HTR-8/SVneo (cell line): ENCODE measurements at places on chromosomes 3 and 15.

- DNase-seq = peak; percentile 63
Measured at GRCh38 chr3:111668888-111669488, 73.8 kb upstream of the ZBED2 start.

DNA sequence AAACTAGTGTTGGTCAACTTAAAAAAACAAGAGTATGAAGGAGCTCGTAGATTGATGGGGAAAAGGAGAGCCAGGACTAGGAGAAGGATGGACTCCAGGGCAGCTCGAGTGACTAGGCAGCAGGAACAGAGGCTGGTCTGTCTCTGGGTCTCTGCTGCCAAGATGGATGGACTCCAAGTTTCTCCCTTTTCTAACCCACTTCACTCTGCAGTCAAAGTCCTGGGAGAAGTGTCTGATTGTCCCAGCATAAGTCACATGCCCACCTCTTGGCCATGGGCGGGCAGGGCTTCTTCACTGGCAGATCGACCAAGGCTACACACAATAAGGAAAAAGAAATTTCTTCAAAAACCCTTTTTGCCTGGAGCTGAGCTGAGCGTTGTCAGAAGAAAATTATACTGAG, 9.2 kb upstream of the EPB42 start:
- DNase-seq = no peak

- DNase-seq = no peak
Measured at GRCh38 chr3:8968375-8968882, 5.2 kb upstream of the RAD18 start.

- peak; percentile 1 for DNase-seq
Measured at GRCh38 chr3:75192146-75192616, 471.9 kb upstream of the FRG2C start.

- no peak for DNase-seq
Measured at GRCh38 chr3:181715571-181716340, 4.0 kb downstream of the SOX2 start.

- DNase-seq = no peak
Measured at GRCh38 chr3:69197922-69198530, 75.6 kb upstream of the LMOD3 start.

- DNase-seq = no peak
Measured at GRCh38 chr3:95797081-95797480, 1017.3 kb upstream of the EPHA6 start.

GRCh38 chr3:23418026-23418425, 214.9 kb downstream of the UBE2E2 start:
- no peak for DNase-seq

GRCh38 chr15:31341071-31341470, 14.4 kb downstream of the KLF13 start:
- DNase-seq = no peak

GRCh38 chr15:37872661-37873060, 61.8 kb upstream of the TMCO5A start:
- DNase-seq = no peak

GRCh38 chr15:47773143-47773542, 55.8 kb downstream of the SEMA6D start:
- DNase-seq = no peak

GRCh38 chr3:73622091-73622805, 2.5 kb downstream of the PDZRN3 start:
- DNase-seq = no peak

DNA sequence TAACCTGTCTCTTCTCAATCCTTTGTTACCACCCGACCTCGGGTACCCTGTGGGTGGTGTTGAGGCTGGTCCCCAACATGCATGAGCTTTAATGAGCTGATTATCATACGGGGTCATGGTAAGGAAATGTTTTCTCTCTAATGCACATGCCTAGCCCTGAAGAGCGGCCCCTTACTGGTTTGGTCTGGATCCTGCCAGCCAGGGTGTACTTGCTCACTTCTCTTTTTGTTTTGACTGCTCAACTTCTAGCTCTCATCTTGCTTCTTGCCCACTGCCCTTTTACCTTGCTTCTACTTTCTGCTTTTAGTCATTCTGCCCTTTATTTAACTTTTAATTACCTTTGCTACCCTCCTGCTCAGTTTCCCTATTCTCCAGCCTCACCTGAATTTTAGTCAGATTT, 44.3 kb upstream of the ACAD9 start:
- DNase-seq = no peak

GRCh38 chr3:124701687-124702086, 28.6 kb upstream of the UMPS start:
- peak; percentile 22 for DNase-seq

DNA sequence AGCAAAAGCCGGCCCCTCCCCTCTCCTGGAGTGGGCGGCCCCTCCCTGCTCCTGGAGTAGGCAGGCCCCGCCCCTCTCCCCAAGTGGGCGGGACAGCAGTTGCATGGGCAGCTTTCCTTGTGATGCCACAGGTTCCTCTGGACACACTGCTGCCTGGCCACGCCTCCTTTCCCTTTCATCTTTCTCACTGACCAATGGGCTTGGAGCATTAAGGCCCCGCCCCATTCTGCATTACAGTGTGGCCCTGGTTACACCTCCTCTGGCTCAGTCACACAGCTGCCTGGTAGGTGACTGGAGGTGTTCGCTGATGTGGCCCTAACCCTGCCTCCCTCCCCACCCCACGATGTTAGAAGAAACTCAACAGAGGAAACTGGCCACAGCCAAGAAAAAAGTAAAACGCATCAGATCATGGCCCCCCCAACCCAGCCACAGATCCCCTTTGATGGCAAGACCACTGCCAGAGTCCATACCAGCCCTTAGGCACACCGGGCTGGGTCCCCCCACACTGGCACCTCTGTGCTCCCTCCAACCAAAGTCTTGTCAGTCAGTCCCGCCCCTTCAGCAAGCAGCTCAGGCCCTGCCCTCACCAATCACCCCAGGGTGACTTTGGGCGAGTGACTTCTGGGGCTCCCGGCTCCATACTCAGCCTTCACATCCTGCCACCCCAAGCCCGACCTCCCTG, 84.3 kb downstream of the ADAMTS7 start:
- no peak for DNase-seq

DNA sequence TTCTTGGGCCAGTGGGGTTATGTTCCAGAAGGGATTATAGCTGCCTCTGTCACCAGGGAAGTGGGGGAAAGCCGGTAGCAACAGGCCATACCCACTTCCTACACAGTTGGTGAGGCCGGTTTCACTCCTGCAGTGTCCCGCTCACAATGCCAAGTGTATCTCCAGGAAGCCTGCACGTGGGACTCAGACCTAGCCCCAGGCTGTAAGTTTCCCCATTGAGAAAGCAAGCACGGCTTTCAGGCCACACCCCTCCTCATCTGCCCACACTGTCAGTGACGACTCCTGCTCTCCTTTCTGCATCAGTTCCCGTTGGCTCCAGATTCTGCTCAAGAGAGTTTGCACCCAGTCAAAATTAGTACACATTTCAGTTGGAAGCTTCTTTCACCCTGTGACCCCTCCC, 51.6 kb upstream of the CPOX start:
- no peak for DNase-seq

DNA sequence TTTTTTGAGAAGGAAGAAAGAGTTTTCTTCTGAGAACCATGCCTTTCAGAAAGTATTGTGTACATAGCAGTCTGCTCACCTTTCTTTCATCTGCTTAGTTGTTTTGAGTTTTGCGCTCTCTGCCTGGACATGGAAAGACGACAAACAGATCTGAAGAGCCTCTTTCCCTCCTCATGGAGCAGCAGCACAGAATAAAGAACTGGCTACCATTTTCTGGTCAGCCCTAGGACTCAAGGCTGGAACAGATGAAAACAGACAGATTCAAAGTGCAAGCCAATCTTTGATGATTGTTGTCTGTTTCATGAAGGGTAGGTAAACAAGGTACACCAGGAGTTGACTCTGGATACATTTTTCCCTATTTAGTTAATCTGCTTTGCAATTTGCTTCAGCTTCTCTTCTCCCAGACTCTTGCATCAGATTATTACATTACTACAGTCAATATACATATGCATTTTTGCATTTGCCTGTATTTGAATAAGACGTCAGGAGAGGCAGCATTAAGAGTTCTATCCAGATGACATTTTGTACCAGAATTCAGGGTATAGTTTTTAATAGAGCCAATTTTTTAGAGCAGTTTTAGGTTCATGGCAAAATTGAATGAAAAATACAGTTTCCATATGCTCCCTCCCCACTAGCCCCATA, 34.7 kb upstream of the MINAR1 start:
- DNase-seq = no peak

DNA sequence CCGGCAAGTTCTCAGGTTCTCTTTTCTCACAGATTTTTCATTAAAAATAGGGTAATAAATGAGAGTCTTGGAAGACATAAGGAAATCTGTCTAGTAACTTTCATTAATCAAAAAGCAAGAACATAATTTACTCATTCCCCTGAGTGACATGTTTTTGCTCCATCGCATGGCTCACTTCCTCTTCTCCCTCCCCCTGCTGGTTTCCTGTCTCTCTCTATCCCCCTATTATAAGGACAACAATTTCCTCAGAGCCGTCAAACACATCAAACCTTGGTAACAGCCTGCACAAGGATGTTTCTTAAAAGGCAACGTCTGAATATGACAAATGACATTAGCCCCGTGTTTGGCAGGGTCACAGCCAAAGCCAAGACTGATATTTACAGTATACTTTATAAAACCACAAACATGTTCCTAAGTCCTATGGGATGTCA, 1149.6 kb downstream of the IGSF11 start:
- no peak for DNase-seq

GRCh38 chr3:123792473-123793201, 91.5 kb downstream of the MYLK start:
- DNase-seq = no peak

DNA sequence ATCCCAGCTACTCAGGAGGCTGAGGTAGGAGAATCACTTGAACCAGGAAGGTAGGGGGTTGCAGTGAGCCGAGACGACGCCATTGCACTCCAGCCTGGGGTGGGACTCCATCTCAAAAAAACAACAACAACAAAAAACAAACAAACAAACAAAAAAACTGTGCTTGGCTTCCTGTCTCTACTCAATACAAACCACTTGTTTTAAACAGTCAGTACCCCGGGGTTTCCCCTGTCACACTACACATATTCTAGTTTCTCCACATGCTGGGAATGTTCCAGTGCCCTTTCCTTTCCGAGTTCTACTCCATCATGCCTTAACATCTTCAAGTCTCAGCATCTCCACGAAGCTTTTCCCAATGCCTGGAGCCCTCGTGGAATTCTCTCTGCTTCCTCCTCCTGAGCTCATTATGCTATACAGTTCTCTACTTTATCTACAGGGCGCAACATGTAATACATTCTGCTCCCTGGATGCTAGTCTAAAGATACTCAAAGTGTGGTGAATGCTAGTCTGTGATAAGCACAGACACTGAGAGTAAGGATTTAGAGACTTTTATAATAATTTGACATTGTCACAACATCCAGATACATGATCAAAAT, 7.8 kb downstream of the EMC3 start:
- no peak for DNase-seq

GRCh38 chr15:42046597-42046996, 25.8 kb upstream of the PLA2G4E start:
- no peak for DNase-seq

GRCh38 chr3:161556533-161556932, 59.9 kb downstream of the OTOL1 start:
- DNase-seq = no peak

DNA sequence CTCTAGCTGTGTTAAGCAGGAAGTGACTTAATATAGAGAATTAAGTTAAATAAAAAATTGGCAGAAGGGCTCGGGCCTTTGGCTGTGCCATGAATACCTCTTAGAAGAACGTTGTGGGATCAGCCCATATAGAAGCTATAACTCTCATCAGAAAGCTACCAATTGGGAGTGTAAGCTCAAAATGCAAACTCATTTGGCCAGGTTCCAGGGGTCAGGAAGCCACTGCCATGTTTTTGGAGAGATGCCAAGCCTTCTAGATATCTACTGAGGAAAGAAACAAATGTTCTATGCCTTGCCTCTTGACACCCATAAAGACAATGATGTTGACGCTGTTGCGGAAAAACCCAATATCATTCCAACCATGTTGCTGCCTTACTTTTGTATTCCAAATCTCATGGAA, 475.2 kb upstream of the TGFBR2 start:
- no peak for DNase-seq

- DNase-seq = no peak
Measured at GRCh38 chr3:114274929-114275328, 18.9 kb upstream of the TIGIT start.

DNA sequence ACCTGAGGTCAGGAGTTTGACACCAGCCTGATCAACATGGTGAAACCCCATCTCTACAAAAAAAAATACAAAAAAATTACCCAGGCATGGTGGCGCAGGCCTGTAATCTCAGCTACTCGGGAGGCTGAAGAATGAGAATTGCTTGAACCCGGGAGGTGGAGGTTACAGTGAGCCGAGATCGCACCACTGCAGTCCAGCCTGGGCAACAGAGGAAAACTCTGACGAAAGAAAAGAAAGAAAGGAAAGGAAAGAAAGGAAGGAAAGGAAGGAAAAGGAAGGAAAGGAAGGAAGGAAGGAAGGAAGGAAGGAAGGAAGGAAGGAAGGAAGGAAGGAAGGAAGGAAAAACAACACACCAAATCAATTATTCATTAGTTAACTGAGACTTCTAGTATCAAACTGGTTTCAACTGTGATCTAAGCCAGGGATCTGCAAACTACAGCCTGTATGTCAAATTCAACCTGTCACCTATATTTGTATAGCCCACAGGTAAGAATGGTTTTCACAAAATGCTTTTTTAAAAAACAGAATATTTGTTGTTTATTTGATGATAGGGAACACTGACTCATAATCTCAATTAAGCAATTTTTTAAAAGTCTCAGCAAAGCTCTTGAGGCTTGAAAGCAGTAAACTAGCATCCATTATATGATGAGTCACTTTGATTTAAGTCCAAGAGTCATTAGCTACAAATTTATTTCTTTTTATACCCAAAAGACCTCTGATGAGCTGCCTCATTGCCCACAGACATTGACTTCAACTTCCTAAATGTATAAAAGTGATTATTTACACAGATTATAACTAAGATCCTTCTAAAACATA, 127.6 kb downstream of the TBL1XR1 start:
- no peak for DNase-seq

DNA sequence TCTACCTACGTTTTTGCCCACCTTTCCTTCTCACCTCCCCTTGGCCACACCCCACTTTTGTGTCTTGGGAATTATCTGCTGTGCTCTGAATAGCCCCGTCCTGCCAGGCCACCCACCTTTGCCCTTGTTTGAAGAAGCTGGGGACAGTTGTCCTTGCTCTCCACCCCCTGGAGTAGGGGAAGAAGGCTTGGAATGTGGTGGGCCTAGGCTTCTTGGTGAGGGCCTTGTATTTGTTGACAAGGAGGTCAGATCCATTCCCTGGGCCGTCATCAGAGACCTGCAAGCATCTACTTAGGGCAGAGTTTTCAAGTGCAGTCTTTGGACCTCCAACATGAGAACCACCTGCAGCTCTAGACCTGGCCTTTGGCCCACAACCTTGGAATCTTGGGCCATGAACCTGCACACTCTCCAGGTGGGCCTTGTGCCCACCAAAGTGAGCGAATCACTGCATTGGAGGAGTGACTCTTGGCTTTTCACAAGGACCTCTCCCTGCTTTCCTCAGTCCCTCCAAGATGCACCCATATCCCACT, 160.6 kb downstream of the APBA2 start:
- DNase-seq = no peak

DNA sequence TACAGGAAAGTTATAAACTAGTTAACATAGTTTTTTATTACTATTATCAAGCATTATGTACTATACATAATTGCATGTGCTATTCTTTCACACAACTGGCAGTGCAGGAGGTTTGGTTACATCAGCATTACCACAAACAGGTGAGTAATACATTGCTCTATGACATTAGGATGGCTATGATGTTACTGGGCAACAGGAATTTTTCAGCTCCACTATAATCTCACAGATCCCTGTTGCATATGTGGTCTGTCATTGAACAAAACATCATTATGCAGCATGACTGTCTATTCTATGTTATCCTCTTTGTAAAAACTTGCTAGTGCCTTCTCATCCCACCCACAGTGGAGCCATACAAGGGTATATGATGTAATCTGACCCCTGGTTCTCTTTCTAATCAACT, 36.5 kb upstream of the PDZRN3 start:
- DNase-seq = no peak
